ENCODE measurements at places on chromosomes 13 and 19. TPM values are rescaled to one million over a fixed set of nuclear protein-coding genes. Genes with fewer than 3 reads are reported as not detected.

The PCDH8 gene
- not detected for polyA plus RNA-seq

The CEACAM8 gene
- 0.29 TPM for polyA plus RNA-seq

DNA sequence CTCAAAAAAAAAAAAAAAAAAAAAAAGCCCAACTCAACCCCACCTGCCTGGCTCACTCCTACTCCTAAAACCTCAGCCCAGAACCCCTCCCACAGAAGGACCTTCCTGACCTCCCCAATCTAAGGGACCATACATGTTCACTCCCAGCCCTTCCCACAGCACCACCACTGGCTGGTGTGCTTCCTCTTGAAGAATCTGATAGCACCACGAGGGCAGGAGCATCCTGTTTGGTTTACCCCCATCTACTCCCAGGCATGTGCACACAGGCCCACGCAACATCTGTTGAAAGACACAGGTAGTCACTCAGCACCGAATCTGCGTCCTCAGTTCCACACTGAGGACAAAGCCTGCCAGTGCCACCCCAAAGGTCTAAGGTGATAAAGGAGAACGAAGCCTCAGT is 8.2 kb downstream of the LATS2 start:
- DNase-seq, result no peak

GRCh38 chr13:27620377-27621115 is at the start of gene LNX2:
TSS of gene LNX2 (minus strand) at chr13:27620529. CDS start at chr13:27581703, 38,826 bp downstream.
- DNase-seq, result peak; percentile 97

- no peak for DNase-seq
These were observed 202.6 kb downstream of the TSHZ3 start for GRCh38 chr19:31146546-31147183.

The CGB2 gene
- not detected for polyA plus RNA-seq

DNA sequence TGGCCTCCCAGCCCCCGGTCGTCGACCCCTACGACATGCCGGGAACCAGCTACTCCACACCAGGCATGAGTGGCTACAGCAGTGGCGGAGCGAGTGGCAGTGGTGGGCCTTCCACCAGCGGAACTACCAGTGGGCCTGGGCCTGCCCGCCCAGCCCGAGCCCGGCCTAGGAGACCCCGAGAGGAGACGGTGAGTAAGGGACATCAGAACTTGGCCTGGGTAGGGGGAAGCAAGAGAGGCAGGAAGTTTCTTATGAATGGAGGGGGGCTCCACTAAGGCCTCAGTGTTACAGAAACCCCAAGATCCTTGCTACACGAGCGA is 2.9 kb downstream of the FOSB start:
- DNase-seq, result no peak

- DNase-seq, result peak; percentile 4
These were observed 1483.7 kb downstream of the PCDH9 start for GRCh38 chr13:65746406-65746921.

DNA sequence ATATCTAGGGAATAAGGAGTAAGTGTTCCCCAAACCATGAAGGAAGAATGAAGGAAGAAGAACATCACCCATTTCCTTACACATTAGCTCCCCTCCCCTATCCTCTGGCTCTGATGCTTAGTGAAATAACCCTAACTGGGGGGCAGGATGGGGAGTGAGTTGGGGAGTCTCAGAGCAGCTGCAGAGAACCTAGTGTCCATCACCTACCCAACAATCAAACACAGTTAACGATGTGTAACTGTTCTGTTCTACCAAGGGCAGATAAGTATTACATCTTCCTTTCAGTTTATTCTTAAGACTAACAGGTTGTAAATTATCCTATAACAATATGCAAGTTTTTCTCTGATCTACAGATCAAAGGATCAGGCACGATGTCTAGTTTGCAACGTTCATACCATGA is 12.8 kb downstream of the ELF1 start:
- no peak for DNase-seq

- no peak for DNase-seq
These were observed 16.5 kb downstream of the TYK2 start for GRCh38 chr19:10363789-10364281.

DNA sequence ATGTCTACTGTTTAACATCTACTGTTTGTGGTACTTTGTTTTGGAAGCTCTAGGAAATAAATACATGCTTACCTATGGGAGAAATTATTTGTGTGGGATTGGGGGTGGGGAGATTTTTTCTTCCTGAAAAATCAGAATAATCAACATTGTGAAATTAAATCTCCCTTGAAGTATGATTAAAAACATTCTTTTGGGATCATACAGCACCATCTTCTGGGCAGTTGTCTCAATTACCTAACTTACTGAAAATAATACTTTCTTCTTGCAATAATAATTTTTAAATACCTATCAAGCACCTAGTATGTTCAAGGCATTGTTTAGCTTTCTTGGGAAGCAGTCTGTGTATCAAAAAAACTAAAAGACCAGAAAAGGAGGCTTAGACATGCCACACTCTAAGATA is 576.5 kb upstream of the ARGLU1 start:
- DNase-seq, result no peak

- no peak for DNase-seq
These were observed 3.6 kb upstream of the TNFAIP8L1 start for GRCh38 chr19:4635754-4636116.

- no peak for DNase-seq
These were observed 6.6 kb downstream of the ISOC2 start for GRCh38 chr19:55454787-55455243.

GRCh38 chr19:11058246-11059030 is 30.8 kb upstream of the LDLR start:
- no peak for DNase-seq

- no peak for DNase-seq
These were observed 8.3 kb upstream of the SHISA7 start for GRCh38 chr19:55451163-55451964.

GRCh38 chr19:20256606-20257005 is 89.6 kb downstream of the ZNF486 start:
- no peak for DNase-seq

DNA sequence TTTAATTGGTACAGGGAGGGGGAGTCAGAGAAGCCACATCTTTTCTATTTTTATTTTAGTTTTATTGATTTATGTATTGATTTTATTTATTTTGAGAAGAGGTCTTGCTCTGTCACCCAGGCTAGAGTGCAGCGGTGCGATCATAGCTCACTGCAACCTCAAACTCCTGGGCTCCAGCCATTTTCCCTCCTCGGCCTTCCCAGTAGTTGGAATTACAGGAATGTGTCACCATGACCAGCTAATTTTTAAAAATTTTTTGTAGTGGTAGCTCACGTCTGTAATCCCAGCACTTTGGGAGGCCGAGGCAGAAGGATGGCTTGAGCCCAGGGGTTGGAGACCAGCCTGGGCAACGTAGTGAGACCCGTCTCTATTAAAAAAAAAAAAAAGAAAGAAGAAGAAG is 4.1 kb downstream of the IL27RA start:
- DNase-seq, result no peak

GRCh38 chr13:98652276-98652675 is 75.4 kb upstream of the STK24 start:
- DNase-seq, result no peak

- DNase-seq, result no peak
These were observed 17.0 kb downstream of the SUGT1 start for GRCh38 chr13:52669677-52670076.

- no peak for DNase-seq
These were observed 174.5 kb downstream of the USP12 start for GRCh38 chr13:26996965-26997752.

- no peak for DNase-seq
These were observed 10.3 kb downstream of the CEBPG start for GRCh38 chr19:33383720-33384292.

DNA sequence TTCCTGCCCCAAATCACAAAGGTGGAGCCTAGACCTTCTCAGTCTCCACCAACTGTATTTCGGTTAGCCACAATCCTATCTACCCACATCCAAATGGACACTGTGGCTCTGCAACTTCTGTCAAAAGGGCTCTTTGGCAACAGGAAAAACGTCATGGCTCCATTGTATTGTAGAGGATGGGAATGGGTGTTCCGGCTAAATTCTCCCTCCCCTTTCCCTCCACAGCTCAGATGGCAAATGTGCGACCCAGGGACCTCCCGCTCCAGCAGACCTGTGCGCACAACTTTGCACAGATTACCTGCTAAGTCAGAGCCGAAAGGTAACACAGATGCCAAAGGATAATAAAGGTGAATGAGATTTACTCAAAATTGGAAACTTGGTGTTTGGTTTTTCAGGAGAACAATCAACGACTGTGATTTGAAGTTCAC is 968 bp upstream of the KL start:
- no peak for DNase-seq

DNA sequence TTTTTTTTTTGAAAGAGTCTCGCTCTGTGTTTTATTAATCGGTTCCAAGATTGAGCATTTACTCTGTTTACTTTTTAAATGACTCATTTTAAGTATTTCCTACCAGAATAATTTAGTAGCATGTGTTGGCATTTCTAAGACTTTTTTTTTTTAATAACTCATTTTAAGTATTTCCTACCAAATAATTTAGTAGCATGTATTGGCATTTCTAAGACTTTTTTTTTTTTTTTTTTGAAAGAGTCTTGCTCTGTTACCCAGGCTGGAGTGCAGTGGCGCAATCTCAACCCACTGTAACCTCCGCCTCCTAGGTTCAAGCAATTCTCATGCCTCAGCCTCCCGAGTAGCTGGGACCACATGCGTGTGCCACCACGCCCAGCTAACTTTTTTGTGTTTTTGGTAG is 13.1 kb downstream of the SETDB2 start:
- no peak for DNase-seq
